Fibroblast of villous mesenchyme (primary cell): ENCODE measurements at places on chromosomes 16 and 17. TPM values are rescaled to one million over a fixed set of nuclear protein-coding genes. Genes with fewer than 3 reads are reported as not detected.

The CTRL gene
- total RNA-seq: 1.3 TPM in 1 of 2 replicates, not detected in the other

The KRTAP3-2 gene
- not detected in 2 replicates for total RNA-seq

The SCGB1C2 gene
- not detected in 2 replicates for total RNA-seq

The CDRT4 gene
- 5.2 and 6.5 TPM in 2 replicates for total RNA-seq

The BEAN1 gene
- total RNA-seq: under 0.01 and 0.32 TPM in 2 replicates

The KAT2A gene
- 10.6 and 13.0 TPM in 2 replicates for total RNA-seq

The ABCA8 gene
- total RNA-seq: 1.6 and 2.2 TPM in 2 replicates

The KCNJ12 gene
- total RNA-seq: under 0.01 TPM in 2 replicates

The CHAD gene
- total RNA-seq: not detected in 2 replicates

The ATP2C2 gene
- not detected in 2 replicates for total RNA-seq

The GNG13 gene
- not detected in 2 replicates for total RNA-seq

The GAST gene
- not detected in 2 replicates for total RNA-seq

The GINS2 gene
- 5.8 and 8.6 TPM in 2 replicates for total RNA-seq

The PPP1R27 gene
- not detected in 2 replicates for total RNA-seq

The SULT1A3 gene
- 3.5 and 3.9 TPM in 2 replicates for total RNA-seq

The TRAF4 gene
- 37.7 and 64.8 TPM in 2 replicates for total RNA-seq

The ZKSCAN2 gene
- total RNA-seq: 4.8 and 6.0 TPM in 2 replicates

The ITGAD gene
- total RNA-seq: not detected in 2 replicates

The CCL14 gene
- not detected in 2 replicates for total RNA-seq

The ABCC11 gene
- total RNA-seq: under 0.01 and 0.43 TPM in 2 replicates

The CNTD1 gene
- total RNA-seq: 0.32 TPM in 1 of 2 replicates, not detected in the other

The PLD6 gene
- total RNA-seq: 4.8 and 5.6 TPM in 2 replicates

The CD68 gene
- total RNA-seq: 9.1 and 9.7 TPM in 2 replicates

The HS3ST3A1 gene
- 13.8 and 15.5 TPM in 2 replicates for total RNA-seq

The CCL2 gene
- total RNA-seq: 63.8 and 99.3 TPM in 2 replicates
